ENCODE measurements at places on chromosomes 5 and 9.

- no peak for DNase-seq
Observed at GRCh38 chr9:108996643-108997042, 16.7 kb downstream of the CTNNAL1 start.

GRCh38 chr9:17843236-17843635 is 264.4 kb downstream of the SH3GL2 start:
- DNase-seq: no peak

- no peak for DNase-seq
Observed at GRCh38 chr9:138010861-138011260, 133.3 kb downstream of the CACNA1B start.

GRCh38 chr9:105966834-105967233 is 272.5 kb downstream of the TMEM38B start:
- no peak for DNase-seq

GRCh38 chr5:1017691-1018455 is 9.3 kb downstream of the NKD2 start:
- no peak for DNase-seq

GRCh38 chr9:114100536-114100935 is 1.4 kb upstream of the KIF12 start:
- no peak for DNase-seq

DNA sequence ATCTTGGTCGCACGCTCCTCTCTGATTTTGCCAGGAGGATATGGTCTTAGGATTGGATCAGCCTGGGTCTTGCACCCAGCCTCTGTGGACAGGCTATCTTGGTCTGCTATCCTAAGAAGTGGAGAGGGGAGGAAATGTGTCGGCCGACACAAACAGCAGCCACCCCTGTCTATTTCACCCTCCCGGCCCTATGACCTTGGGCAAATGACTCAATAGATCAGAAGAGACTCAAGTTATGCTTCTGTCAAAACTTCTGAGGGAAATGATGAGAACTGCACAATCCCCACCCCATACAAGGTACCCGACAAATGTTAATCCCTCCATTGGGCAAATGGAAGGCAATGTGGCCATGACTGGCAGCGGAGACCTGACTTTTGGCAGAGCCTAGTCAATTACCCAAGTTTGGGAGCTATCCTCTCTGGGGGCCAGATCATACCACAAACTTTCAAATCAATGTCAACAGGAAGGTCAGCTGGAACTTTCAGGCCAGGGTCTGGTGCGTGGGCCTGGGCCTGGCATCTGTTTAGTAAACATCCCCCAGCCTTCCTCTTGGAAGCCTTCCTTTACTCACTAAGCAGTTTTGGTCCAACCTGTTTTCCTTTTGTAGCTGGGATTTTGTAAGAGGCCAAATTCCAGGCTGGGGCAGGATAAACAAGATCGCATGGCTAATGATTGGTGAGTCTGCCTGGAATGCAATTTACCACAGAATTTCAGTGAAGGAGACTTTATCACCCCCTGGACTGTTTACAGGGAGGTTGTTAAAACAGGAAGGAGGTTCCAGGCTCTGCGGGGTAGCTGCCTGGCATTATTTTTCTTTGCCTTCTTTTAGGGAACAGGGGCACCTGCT is 64.2 kb upstream of the CPEB4 start:
- DNase-seq: no peak

Data from cerebellar cortex (tissue), 1 donor.